Heart right ventricle (tissue), 16 donors: ENCODE measurements at places on chromosomes 4 and X. TPM values are rescaled to one million over a fixed set of nuclear protein-coding genes. Genes with fewer than 3 reads are reported as not detected.

CDKL2 gene
- total RNA-seq = 0.39 TPM

L1CAM gene
- total RNA-seq = 3.0 TPM

TADA2B gene
- 33.1 TPM for total RNA-seq

GAGE10 gene
- total RNA-seq = not detected

SLC35A2 gene
- total RNA-seq = 12.6 TPM

MGARP gene
- total RNA-seq = 1.9 TPM

RAPGEF2 gene
- total RNA-seq = 54.1 TPM

CLCN4 gene
- total RNA-seq = 40.2 TPM

FAM241A gene
- total RNA-seq = 8.2 TPM

SPP1 gene
- total RNA-seq = 25.7 TPM

NAT8L gene
- total RNA-seq = 0.90 TPM

RASL11B gene
- total RNA-seq = 6.6 TPM

MAGEA8 gene
- not detected for total RNA-seq

FBXW7 gene
- total RNA-seq = 77.2 TPM

BGN gene
- total RNA-seq = 72.2 TPM

DIPK2B gene
- 10.4 TPM for total RNA-seq

PIGA gene
- total RNA-seq = 7.3 TPM

VCX3A gene
- not detected for total RNA-seq

MAGEE2 gene
- total RNA-seq = not detected

TRPC5OS gene
- not detected for total RNA-seq

ADAMTS3 gene
- 0.45 TPM for total RNA-seq

HTN1 gene
- total RNA-seq = not detected

CPZ gene
- 0.12 TPM for total RNA-seq

NHSL2 gene
- total RNA-seq = 7.5 TPM

CXCL1 gene
- total RNA-seq = 15.0 TPM

REELD1 gene
- not detected for total RNA-seq
